DND-41 (cell line): ENCODE measurements at places on chromosomes 2 and 18.
A peak's percentile ranks its signal among the peaks of the same experiment; 100 is the strongest.

DNA sequence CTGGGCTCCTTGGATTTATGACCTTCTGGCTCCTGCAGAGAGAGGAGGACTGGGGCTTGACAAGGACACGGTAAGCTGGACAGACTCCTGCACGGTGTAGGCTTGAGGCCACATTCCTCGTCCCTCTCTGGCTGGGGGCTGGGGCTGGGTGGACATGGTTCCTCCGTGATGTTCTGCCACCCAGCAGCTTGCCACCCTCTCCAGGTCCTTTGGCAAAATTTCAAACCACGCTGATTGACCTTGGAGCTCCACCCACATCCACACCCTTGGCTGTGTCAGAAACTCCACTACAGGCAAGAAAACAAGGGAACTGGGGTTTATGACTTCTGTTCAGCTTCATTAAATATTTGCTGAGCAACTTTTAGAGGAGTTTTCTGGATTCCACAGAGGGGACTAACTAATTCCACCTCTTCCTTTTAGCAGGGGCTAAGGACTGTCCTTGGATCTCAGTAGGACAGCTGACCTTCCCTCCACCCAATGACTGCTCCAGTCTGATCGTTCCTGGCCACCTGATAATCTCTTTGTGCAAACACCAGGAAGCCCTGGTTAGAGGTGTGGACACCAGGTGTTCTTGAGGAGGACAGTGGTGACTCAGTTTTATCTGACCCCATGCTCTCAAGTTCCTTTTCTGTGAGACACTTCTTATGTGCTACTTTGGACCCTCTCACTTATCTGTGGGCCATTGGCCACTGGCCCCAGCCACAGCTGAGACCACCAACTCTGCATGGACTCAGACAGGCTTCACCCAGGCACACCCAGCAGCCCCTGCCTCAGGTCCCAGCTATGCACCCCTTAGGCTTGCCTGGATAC, 29.3 kb downstream of the GPR55 start:
- no peak for DNase-seq

- DNase-seq, result no peak
These were observed 200.3 kb upstream of the ID2 start for GRCh38 chr2:8481463-8482009.

GRCh38 chr2:67834482-67834881, 228.3 kb downstream of the C1D start:
- DNase-seq, result no peak

DNA sequence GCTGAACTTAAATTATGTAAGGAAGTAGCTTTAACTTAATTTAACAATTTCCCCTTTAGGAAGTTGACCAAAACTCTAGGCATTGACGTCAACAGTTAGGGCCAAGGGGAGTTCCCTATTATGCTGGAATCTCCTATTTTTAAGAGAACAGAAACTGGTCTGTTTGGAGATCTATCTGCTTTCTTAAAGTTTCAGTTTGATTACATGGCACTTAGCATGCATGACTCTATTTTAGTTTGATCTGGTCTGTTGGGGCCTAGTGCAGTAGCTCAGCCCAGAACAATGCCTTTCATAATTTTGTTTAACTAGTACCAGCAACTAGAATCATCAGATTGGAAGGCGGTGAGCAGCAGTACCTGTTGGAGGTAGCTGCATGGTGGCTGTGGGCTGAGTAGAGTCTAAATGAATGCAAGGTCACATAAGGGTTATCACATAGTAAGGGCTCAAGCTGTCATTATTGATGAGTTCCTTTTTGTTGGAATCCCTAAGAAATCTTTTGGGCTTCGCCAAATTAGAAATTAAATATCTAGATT, 60.5 kb upstream of the ZNG1B start:
- DNase-seq, result no peak

DNA sequence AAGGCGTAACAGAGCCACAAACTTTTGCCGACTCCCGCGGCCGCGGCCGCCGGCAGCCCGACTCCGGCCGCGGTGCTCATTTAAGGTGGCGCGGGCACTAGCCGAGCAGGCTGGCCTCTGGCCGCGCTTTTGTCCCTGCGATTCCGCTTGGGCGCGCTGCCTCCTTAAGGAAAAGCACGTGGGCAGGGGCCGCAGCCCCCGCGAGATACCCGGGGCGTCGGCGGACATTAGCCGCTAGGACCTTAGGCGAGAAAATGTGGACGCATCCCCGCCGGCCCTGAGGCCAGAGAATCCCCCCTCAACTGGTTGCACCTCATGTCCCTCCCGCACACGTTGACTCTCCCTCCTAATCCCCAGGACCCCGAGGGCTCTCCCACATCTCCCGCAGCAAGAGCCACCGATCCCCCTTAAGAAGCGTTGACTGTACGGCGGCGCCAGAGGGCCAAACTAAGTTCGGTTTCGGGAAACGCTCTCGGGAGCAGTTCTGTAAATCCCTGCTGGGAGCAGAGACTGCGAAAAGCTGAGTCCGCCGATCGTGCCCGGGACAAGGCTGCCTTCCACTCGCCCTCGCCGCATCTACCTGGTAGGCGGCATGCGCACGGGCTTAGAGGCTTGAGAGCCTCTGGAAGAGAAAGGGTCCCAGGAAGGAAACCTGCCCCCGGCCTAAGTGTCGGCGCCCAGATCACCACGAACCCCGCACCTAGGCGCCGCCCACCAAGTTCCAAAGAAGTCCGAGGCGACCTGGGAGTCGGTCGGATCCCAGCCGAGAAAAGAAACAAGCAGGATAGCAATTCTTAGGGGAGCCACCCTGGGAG, 1.8 kb upstream of the SATB2 start:
- peak; percentile 69 for DNase-seq

DNA sequence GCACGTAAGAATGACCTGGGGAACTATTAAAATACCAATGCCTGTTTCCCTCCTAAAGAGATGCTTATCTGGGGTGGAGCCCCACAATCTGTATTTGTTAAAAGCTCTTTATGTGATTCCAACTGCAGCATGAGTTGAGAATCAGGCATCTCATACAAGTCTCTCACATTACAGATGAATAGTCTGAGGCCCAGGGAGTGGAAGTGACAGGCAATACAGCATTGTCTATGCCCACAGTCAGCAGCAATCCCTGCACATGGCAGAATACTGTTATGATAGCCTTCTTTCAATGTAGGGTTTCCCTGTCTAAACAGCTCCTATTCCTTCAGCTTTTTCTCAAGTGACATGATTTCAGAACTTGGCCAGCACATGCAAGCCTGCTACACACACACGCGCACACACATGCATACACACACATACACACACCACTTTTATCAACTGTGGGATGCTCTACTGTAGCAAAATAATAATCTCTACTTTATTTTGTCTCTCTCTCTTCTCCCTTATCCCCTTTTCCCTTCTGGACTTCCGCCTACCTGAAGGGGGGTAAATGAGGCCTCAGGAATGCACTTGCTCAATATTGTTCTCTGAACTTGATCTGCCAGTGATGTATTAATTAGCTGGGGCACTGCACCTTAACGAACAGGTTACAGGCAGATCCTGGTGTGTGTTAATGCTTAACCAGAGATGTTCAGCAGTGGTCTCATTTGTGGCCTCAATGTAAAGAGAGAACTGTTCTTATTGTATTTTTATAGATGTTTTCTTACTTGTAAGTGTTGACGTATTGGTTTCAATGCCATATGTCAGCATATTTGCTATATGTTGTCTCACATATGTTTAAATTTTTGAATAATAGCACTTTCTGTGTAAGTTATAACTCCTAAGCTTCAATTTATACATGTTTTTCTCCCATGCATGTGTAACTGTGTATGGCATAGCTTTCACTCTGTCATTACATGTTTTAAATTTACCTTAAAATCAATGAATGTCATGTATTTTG, 116.0 kb downstream of the SETBP1 start:
- DNase-seq, result no peak

GRCh38 chr18:57789090-57789489, 14.0 kb downstream of the ATP8B1 start:
- no peak for DNase-seq

GRCh38 chr18:32355896-32356295, 114.8 kb downstream of the GAREM1 start:
- DNase-seq, result no peak

- no peak for DNase-seq
These were observed 22.2 kb downstream of the LYG1 start for GRCh38 chr2:99278793-99279291.
